ENCODE measurements at places on chromosomes 5 and 9.

DNA sequence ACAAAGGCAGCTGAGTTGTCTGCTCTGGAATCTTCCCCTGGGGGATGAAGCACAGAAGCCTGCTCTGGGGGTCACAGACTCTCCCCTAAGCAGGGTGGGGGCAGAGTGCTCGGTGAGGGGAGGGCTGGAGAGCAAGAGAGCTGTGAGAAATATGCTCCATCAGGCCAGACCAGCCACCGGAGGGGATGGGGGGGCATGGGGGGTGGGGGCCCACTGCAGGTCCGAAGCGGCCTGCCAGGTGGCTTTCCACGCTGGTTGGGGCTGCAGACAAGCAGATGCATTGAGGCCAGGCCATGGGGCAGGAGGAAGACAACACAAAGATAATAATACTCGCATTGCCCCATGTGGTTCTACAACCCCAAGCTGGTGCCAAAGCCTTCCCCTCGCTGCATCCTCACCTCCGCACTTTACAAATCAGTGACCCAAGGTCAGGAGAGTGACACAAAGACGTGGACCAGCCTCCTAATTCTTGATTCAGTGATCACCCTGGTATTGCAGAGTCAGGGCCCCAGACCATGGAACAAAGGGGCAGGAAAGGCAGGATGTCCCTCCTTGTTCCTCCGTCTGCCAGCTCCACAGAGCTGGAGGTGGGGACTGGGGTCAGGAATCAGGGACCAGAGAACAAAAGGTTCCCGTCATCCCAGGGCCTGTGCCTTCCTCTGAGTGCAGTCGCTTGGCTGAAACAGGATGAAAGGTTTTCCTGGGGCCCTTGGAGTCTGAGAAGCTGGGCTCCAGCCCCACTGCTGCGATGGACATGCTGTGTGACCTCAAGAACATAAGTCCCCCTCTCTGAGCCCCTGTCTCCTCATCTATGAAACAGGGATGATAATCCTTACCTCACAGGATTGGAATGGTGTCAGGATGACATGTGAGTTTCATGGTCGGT is 37.2 kb upstream of the GABRP start:
- DNase-seq: no peak

DNA sequence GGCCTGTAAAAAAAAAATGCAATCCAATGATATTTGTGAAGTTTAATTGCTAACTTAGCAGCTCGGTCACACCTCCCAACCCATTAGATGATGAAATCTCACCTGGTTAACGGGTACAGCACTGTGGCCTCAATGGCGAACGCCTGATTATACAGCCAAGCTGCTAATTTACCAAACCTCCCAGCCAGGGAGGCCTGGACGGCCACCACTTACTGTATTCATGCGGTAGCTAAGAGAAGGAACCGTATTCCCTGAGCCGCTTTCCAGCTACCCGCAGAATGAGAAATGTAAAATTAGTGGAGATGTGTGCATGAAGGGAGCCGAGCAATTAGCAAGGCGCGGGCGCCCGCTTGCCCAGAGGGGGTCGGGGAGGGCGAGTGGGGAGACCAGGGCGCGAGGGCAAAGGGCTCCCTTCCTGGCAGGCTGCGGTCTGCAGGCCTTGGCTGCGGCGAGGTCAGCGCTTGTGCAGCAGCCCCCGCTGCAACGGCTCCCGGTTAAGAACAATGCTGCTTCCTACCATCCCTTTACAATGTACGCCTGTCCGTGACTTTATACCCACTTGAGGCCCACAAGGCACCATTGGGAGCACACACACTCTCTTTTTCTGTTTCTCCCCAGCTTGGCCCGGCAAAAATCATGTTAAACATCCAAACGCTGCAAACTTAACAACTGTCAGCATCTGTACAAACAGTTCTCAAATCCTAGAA is 70.4 kb upstream of the TBCA start:
- no peak for DNase-seq

GRCh38 chr5:72018143-72018803 is 89.0 kb upstream of the MAP1B start:
- DNase-seq: peak; percentile 18

DNA sequence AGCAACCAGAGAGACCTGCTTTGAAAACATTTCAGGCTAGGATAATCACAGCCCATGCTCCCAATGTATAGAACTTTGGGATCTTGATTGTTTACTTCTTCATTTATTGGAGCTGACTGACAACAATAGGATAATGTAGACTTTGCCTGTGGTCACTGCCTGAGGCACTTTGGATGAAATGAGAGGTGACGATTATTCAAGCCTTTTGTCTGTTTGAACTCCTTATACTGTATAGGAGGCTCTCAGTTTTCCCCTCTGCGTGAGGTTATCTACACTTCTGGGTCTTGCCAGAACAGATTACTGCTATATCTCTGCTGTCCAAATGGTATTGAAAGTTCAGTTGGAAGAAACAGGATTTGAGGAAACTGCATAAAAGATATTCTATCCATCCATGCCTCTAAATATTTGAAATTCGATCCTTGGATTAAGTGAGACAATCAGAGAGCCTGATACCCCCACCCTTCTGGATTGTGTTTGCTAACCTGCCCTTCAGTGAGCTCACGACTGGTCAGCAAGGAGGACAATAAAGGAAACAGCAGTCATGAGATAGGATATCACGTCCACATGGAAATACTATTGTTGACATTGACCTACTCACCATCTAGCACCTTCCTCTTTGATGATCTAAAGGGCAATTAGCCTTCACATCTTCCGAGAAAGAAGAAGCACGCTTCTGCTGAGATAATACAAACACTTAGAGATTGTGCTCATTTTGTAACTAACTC is 98.1 kb downstream of the DOCK8 start:
- DNase-seq: no peak

GRCh38 chr5:80409367-80409966 is 1.6 kb downstream of the ZFYVE16 start:
- DNase-seq: no peak

DNA sequence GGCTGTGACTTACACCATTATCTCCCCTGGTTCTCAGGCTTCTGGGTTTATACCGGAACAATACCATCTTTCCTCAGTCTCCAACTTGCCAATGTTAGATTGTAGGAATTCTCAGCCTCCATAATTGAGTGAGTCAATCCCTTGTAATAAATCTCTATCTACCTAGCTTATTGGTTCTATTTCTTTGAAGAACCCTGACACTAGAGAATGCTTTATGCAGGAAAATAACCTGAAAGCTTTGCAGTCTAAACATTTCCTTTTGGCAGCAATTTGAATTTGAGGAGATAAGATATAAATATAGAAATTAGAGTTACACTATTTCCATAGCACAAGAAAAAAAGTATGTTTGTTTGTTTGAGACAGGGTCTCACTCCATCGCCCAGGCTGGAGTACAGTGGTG is 278.1 kb upstream of the CDH18 start:
- DNase-seq: no peak

DNA sequence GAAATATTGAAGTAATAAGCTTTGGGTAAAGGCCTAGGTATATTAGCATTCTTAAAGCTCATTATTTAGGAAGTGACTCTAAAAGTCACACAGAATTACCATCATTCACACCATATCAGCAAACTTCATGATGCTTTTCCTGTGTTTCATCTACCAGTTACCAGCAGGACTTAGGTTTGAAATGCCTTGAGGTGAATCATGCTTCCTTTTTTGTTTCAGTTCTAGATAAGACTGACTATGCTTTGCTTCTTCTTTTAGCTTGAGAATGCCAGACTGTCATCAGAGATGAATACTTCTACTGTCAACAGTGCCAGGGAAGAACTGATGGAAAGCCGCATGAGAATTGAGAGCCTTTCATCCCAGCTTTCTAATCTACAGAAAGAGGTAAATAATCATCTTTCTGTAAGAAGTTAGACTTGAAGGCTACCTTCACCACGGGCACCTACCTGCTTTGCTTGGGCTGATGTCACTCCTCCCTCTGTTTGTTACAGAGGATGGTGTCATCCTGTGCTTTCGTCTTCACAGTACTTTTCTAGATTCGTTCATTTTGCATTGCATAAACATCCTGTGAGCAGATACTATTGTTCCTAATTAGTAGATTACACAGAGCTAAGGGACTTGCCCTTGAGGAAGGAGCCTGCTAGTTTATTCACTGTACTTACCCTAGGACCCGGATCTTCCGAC is 34.7 kb downstream of the LMNB1 start:
- no peak for DNase-seq

- peak; percentile 23 for DNase-seq
Measured at GRCh38 chr5:137743031-137743640, 7.2 kb upstream of the KLHL3 start.

- no peak for DNase-seq
Measured at GRCh38 chr9:7123743-7124142, 366.0 kb downstream of the KDM4C start.

- DNase-seq: no peak
Measured at GRCh38 chr9:108241384-108242073, 614.3 kb downstream of the ACTL7B start.

- DNase-seq: peak; percentile 62
Measured at GRCh38 chr9:127930231-127931091, at the start of gene PIP5KL1. Gene PIP5KL1 (minus strand): TSS chr9:127930777. CDS start chr9:127930752, 25 bp downstream.

GRCh38 chr9:114384836-114385396 is 2.9 kb downstream of the AKNA start:
- DNase-seq: no peak

- DNase-seq: no peak
Measured at GRCh38 chr9:92639791-92640271, 30.1 kb downstream of the IPPK start.

DNA sequence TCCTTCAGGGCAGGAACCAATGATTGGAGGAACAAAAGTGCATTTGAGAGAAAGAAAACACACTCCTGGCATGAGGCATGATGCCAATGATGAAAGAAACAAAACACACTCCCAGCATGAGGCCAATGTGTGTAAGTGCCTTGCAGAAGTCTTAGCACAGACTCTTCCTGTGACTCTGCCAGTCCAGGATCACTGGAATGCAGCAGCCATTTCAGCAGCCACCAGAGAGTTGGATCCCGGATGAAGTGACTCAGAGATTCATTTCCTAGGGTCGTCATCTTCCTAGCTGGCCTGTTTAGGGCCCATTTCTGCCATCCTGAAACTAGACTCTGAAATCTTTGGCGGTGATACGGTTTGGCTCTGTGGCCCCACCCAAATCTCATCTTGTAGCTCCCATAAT is 212.5 kb downstream of the CFAP90 start:
- DNase-seq: no peak

DNA sequence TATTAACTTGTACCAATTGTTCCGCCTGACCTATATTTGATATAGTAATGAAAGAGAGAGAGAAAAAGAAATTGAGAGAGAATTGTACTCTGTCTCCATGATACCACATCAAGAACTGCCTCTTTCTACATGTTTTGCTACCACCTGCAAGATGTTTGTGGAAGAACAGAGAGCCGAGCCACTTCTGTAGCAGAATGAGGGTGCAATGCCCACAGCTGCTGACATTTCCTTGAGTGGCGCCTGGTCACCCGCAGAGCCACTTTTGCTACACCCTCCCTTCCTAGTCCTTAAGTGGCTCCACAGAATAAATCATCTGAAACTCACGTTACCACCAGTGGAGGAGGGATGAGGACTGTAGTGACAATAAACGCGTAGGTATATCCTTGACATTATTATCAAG is 17.1 kb upstream of the FAM81B start:
- DNase-seq: no peak

DNA sequence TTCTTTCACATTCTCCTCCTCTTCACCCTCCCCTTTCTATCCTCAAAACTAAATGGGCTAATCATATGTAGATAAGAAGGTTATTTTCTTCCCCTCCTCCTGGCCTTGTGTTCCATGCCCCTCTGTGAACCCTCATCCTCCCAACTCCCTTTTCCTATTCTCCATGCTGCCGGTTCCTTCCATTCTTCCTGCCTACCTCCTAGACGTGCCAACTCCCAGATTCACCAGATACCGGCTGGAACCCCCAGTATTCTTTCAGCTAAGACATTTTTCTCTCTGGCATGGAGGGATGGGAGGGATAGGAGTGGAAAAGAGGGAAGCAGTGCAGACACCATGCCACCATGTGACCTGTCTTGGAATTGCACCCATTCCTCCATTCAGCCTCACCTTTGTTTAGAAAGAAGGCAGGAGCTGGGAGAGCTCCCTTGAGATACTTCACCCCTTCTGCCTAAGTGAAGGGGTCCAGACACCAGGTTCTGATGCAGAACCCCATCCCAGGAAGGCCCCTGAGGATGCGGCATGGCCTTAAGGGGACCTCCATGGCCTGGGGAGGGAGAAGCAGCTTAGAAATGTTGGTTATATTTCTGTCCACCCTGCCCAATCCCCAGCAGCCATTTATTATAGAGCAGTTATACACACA is 4.8 kb downstream of the DNAJB5 start:
- no peak for DNase-seq

- DNase-seq: no peak
Measured at GRCh38 chr9:100125910-100126309, 26.9 kb downstream of the INVS start.

DNA sequence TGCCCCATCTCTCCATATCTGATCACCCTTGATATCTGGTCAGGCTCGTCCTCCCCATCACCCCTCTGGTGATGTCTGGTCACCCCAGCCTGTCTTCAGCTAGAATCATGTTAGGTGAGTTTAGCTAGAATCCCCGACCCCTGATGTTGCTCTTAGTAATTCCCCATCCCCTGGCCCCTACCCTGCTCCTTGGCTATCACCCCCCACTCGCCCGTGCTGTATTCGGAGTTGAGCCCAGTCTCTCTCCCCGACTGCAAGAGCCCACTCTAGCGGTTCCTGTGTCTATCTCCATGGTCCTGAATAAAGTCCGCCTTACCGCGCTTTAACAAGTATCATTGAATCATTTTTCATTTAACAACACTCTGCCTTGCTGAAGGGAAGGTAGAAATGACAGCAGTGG is 33.7 kb downstream of the ADAMTS2 start:
- DNase-seq: no peak

- DNase-seq: no peak
Measured at GRCh38 chr5:82348784-82349425, 70.8 kb upstream of the RPS23 start.

DNA sequence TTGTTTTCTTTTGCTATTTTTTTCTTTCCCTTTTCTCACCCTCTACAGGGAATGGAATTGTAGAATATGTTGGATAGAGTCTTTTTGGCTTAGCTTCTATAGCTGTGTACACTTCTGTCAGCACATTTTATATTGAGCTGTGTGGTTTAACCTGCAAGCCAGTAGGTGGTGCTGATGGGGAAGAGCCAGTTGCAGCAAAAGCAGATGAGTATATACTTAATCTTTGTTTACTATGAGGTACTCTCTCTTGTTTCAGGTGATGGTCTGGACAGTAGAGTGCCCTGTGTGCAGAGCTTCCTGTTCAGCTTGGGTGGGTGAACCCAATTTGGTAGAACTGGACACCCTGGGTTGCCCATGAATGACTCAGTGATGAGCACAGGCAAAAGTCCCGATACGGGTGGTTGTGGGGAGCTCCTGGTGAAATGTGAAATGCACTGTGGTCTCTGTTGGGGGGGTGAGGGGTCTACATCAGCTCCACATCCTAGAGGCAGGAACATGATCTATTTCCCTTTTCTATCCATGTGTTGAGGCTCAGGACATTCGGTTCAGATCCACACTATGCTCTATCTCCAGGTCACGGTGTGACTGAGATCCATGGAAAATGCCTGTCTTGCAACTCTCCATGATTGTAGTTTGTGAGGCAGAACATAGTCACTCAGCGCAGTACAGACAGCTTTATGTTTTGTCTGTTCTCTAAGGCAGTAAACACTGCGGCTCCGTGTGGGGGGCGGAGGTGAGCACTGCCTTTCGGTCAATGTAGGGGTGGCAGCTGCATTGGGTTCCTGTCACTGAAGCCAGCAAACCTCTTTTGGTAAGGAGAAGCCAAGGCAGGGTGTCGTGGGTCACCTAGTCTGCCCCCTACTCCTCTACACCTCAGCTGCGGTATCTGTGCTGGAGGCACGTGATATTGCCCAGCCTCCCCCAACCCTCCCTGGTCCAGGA is 353.2 kb downstream of the PRR16 start:
- no peak for DNase-seq

- DNase-seq: no peak
Measured at GRCh38 chr5:146376821-146377220, 38.2 kb downstream of the POU4F3 start.

Measured in activated effector memory CD4-positive, alpha-beta T cell treated with Interleukin-2 at 50 U/mL for 16 hours (primary cell).